ENCODE measurements at places on chromosomes 5 and 9.

GRCh38 chr5:2277886-2278285 is 395.2 kb upstream of the IRX4 start:
- no peak for DNase-seq

DNA sequence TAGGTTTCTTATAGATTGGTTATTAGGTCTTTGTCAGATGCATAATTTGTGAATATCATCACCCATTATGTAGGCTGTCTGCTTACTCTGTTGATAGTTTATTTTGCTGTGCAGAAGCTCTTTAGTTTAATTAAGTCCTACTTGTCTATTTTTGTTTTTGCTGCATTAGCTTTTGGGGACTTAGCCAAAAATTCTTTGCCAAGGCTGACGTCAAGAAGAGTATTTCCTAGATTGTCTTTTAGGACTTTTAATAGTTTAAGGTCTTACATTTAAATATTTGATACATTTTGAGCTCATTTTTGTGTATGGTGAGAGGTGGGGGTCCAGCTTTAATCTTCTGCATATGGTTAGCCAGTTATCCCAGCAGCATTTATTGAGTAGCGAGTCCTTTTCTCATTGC is 24.8 kb upstream of the ANGPTL2 start:
- no peak for DNase-seq

DNA sequence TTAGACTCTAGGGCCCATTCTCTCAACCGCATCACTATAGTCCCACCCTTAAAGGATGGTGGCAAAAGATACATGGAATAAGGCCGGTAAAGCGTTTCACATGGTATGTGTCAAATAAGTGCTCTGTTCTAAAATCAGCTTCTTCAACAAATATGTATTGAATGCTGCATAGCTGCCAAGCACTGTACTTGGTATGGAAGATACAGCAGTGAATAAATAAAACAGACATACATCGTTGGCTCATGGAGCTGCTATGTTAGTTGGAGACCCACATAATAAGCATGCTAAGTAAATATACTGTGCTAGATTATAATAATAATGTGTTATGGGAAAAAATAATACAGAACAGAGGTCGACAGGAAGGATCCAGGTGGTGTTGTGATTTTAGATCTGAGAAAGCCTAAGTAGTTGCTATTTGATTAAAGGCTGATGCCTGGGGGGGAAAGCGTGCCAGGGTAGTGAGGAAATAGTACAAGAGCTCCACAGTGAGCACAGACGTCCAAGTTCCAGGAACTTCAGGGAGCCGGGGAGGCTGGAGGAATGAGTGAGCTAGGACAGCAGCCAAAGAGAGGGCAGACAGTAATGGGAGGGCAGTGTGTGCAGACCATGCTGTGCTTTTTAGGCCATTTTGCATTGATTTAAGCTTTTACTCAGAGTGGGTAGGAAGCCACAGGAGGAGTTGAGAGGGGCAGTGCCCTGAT is 93.7 kb downstream of the JAKMIP2 start:
- DNase-seq: peak; percentile 22

- DNase-seq: no peak
Observed at GRCh38 chr9:123174887-123175518, 93.4 kb downstream of the STRBP start.

DNA sequence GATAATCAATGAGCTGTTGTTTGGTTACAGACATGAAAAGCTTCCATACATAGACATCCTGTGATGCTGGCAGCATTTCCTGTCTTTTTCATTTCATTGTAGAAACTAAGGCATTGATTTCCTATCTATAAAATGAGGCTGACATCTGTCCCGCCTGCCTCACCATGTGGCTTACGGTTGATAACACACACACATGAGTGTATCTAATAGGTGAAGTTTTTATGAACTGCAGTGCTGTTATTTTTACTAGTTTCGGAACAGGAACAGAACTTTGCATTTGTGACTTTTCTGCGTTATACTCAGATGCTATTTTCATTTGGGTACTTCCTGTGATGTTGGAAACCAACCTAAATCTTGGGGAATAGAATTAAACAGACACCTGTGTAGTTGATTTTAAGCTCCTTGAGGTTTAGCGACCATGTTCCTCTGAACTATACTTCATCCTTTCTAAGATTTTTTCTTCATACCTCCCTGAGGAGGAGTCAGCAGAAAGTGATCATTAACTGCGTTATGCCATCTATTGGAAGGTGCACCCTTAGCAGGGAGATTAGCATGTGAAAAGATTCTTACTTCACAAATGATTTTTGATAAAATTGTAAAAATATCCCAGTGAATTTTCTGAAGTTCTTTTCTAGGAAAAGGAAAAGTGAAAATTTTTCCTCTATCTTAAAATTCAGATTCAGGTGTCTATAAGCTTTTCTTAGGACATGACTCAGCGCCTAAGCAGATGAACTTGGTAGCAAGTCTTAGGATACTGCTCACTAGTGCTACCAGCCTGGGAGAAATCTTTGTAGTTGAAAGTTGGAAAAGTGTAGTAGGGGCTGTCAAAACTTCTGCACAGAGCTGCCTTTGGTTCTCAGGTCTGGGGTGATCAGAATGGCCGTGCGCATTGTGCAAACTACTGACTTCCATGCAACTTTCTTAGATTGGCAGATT is 134.5 kb downstream of the TRIO start:
- no peak for DNase-seq

DNA sequence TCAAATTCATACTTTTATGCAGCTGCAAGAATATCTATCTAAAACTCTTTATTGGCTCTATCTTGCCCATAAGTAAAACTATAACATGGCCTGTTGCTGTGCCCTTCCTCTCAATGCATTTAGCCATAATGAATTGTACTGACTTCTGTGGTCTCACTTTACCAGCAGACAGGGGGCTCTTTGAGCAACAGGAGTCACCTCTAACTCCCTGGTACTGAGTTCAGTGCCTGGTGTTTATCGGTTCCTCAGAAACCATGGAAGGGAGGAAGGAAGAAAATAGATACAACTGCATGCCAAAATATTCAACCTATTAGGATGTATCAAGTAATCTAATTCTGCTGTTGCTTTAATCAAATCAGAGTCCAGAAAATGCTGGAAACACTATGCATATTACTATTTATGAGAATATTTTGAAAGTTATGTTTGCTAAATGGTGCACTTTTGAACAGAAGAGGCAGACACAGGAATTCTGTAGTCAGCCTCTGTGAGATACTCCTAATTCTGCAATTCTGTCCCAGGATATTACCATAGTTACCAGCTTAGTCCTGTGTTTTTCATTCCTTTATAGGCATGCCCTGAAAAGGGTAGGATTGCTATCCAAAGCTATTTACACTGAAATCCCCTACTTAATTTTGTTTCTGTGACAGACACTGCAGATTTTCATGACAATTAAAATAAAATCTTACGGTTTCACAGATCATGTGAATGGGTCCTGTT is 89.8 kb downstream of the CD180 start:
- DNase-seq: no peak

- DNase-seq: no peak
Observed at GRCh38 chr5:949275-949543, 56.5 kb downstream of the TRIP13 start.

GRCh38 chr5:61653807-61654580 is 321.9 kb downstream of the ZSWIM6 start:
- no peak for DNase-seq

DNA sequence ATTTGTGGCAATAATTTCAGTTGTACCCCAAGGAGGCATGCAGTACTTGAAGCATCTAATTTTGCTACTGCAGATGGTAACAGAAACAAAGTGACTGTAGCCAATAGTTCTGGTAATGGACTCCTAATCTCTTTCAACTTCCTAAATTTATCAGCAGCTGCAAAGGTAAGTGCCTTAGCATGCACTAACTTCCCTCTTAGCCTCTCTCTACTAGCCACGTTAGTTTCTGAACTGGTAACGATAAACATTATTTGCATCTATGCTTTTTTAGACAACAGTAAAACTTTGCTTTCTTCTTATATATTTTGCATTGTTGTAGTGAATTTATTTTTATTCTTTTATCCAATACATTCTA is 6.2 kb upstream of the CKS2 start:
- no peak for DNase-seq

DNA sequence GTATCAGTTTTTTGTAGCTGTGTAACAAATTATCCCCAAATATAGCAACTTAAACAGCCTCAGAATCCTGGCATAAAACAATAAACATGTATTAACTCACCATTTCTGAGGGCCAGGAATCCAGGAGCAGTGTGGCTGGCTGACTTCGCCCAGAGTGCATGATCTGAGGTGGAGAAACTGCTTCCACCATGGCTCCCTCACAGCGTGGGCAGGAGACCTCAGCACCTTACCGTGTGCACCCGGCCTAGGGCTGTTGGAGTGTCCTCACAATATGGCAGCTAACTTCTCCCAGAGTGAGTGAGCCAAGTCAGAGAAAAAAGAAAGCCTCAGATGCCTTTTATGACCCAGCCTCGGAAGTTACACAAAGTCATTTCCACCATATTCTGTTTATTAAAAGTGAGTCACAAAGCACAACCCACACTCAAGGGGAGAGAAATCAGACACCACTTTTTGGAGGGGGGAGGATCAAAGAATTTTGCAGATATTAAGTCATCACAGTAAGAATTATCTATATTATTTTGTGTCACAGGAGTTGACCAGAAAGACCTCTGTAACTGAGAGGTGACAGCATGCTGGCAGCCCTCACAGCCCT is 59.6 kb downstream of the TSTD2 start:
- no peak for DNase-seq

DNA sequence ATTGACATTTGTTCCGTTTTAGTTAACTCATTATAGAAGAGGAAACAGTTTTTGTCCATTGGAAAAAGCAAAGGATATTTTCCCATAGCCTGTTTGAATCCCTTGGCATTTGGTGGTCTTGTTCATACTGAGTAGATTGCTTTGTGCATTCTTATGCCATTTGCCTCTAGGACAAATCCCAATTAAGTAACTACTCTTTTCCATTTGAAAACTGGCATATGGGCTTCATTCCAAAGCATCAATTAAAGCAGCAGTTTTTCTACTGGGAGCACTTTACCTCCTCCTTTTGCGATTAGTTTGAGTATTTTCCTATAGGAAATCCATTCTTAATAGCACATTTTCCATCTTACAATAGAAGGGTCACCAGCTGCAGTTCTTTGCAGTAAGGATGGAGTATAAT is 31.2 kb downstream of the GPR21 start:
- DNase-seq: no peak

- no peak for DNase-seq
Observed at GRCh38 chr9:105259274-105259673, 14.8 kb downstream of the SLC44A1 start.

GRCh38 chr9:96515621-96516470 is 65.9 kb downstream of the HABP4 start:
- DNase-seq: no peak

DNA sequence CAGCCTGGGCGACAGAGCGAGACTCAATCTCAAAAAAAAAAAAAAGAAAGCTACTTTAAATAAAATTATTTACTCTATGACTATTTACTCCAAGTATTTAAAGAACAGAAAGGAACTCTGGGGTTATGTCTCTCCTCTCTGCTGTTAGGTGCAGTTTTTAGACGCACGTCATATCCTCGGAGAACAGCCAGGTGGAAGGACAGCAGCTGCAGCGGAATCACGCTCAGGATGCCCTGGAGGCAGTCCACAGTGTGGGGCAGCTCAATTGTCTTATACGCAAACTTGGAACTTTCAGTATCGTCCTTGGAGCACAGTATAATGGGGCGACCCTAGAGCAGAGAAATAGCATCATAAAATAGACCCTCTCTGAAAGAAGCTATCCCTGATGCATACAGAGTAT is 10.4 kb upstream of the MAPK9 start:
- DNase-seq: no peak

- DNase-seq: no peak
Observed at GRCh38 chr5:133947431-133947841, 21.0 kb downstream of the C5orf15 start.

DNA sequence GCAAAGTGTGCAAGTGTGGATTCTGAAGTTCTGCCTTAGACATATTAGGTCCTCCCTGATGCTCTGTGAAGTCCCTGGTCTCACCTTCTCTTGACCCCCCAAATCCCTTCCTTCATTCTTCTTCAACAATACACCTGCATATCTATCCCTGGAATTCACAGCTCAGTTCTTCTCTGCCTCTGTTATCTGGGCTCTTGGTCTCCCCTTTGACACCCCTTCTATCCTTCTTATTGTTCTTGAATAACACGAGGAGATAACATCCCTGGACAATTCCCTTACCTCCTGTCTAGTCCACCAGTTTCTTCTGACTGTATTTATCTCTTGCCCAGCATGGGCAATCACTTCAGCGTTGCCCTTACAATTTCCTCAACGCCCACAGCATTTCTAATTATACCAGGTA is 104.8 kb upstream of the ATG10 start:
- DNase-seq: no peak

- DNase-seq: no peak
Observed at GRCh38 chr5:142314606-142315005, 10.2 kb downstream of the SPRY4 start.

Data from fibroblast of pulmonary artery (primary cell).